ENCODE measurements at places on chromosomes 3 and 15.

- DNase-seq, result no peak
Observed at GRCh38 chr3:8557298-8557697, 55.7 kb downstream of the LMCD1 start.

DNA sequence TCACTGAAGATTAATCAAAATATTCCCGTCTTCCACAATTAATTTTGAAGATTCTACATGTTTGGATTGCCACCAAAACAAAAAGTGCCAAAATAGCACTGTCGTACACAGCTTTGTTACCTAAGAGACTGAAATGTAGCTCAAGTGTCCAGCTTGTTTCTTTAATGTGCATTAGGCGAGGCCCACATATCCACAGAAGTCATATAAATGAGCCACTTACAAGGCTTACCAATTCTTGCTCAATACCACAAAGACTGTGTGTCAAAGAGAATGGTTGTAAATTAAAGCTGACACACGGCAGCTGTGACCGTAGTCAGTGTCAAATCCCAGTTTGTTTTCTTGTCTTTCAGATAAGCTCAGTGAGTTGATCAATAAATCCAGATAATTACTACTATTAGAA, 639.4 kb upstream of the TBL1XR1 start:
- DNase-seq, result no peak

DNA sequence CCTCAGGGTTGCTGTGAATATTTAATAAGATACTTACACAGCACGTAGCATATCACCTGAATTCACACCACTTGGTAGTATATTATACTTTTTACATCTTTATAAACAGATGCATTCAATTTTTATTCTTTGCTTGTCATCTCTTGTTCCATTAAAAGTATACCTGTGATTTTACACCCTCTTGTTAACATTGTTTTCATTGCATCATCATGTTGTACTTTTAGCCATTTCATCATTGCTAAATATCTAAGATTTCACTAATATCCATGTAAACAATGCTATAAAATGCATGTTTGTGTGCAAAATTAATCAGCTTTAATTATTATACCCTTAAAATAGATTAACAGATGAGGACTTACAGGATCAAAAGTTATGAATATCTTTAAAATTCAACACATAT, 155.3 kb downstream of the MEX3B start:
- no peak for DNase-seq

- no peak for DNase-seq
Observed at GRCh38 chr3:156180077-156180476, 59.7 kb downstream of the KCNAB1 start.

- no peak for DNase-seq
Observed at GRCh38 chr3:39533226-39533625, 65.7 kb downstream of the MOBP start.

- no peak for DNase-seq
Observed at GRCh38 chr15:88739541-88739940, 63.7 kb upstream of the ACAN start.

DNA sequence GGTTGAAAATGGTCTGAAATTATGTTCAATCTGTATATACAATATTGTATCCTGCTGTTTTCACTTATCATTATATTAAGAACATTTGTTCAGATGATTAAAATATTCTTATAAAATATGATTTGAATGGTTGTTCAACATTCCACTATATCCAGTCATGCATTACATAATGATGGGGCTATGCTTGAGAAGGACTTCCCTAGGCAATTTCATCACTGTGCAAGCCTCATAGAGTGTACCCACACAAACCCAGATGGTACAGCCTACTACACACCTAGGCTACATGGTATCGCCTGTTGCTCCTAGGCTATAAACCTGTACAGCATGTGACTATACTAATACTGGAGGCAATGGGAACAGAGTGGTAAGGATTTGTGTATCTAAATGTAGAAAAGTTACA, 30.5 kb downstream of the SLC7A14 start:
- no peak for DNase-seq

DNA sequence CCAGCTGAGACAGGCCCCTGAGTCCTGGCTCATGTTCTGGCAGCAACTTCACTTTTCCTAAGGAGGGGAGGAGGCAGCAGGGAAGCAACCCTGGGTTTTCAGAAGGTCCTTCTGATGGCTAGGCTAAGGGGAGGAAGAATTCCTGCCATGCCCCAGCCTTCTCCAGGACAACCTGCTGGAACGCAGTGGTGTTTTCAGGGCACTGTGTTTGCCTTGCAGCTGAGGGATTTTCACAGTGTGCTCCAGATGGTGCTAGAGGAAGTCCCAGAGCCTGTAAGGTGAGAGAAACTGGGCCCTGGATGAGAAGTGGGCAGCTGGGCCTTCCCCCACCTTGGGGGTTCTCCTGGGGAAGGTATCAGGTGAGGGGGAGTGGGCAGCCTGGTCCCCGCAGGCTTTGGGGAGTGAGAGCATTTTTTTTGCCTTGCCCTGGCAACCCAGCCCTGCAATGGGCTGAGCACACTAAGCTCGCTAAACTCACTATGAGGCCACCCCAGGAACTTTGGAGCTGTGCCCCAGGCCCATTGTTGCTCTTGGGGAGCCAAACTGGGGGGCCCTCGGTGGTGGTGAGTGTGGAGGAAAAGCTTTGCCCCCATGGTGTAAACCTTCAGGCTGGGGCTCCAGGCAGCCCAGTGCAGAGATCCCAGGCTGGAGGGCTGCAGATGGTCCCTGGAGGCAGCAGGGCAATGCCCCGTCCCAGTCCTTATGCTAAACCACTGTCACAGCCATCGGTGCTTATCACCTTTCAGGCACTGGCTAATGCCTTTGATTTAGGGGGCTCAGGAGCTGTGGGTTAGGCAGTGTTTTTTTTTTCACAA, 41.1 kb downstream of the ACAA1 start:
- no peak for DNase-seq

- DNase-seq, result no peak
Observed at GRCh38 chr3:57805266-57805665, 49.2 kb downstream of the SLMAP start.

- no peak for DNase-seq
Observed at GRCh38 chr3:74561881-74562280, 52.6 kb downstream of the CNTN3 start.

DNA sequence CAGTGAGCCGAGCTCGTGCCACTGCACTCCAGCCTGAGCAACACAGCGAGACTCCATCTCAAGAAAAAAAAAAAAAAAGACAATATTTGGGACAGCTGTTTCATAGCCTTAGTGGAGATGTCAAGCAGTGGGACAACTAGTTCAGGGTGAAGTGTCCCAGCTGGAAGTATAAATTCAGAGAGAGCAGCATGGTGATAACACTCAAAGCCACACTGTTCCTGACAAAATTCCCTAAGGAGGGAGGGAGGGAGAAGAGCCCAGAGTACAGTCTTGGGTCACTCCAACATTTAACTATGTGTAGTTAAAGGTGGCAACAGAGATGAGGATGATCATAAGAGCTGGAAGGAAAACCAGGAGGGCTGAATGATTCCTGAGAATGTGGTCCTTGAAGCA, 21.1 kb upstream of the IP6K2 start:
- no peak for DNase-seq

GRCh38 chr3:39407773-39408492, 1.4 kb downstream of the RPSA start:
- no peak for DNase-seq

GRCh38 chr3:20071175-20071574, 30.9 kb downstream of the KAT2B start:
- DNase-seq, result no peak

DNA sequence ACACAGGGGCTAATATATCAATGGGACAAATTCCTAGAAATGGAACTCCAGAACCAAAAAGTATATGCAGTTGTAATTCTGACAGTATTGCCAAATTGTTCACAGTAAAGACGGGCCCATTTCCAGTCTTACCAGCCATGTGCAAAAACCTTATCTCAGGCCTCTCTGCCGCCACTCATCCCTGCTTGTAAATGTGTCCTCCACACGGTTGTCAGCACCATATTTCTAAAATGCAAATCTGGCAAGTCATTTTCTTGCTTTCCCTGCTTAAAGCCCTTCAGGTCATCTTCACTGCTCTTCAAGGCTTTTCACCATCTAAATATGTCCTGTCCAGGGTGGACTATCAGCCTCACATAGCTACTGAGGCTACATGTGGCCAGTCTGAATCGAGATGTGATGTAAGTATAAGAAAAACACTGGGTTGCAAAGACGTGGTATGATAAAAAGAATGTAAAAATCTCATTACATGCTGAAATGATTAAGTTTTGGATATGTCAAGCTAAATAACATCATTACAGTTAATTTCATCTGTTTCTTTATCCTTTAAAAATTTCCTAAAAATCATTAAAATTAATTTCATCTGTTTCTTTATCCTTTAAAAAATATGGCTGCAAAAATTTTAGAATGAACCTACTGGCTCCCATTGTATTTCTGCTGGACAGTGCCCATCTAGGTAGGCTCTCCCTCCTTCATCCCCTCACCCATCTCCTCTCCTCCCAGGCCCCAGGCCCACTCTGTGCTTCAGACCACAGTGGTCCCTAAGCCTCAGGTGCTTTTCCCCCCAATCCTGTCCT, 980 bp downstream of the PARP9 start:
- no peak for DNase-seq

DNA sequence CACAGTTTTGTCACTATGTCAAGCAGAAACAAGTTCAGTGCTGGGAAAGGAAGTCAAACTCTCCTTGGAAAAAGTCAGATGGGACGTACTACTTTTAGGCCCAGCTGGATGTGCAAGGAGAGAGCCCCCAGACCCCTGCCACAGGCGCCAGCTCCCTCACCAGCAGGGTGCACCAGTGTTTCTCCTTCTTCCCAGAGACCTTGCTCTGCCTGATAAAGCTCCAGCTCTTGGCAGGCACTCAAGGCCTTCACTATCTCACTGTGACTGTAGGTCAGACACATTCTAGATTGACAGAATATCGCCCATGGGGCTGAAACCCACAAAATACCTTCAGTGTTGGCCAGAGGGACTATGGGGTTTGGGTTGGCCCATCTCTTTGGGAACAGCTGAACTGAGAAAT, 54.8 kb upstream of the CHRNB4 start:
- no peak for DNase-seq

- no peak for DNase-seq
Observed at GRCh38 chr15:101029971-101030661, 111.0 kb downstream of the LRRK1 start.

- no peak for DNase-seq
Observed at GRCh38 chr3:157190380-157190872, 30.5 kb upstream of the CCNL1 start.

DNA sequence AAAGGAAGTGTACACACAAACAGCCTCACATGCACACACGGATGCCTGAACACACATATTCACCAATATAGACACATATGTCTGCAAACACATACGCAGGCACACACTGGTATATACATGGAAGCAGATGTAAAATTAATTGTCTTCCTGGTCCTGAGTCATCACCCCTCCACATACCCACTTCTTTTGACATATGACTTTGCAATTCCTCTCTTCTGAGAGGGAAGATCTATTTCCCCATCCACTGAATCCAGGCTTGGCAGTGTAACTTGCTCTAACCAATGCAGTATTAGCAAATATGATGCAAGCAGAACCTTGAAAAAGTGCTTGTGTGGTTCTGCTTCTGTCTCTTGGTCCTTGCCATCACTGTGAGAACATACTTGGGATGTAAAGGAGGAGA, 76.8 kb upstream of the HRH1 start:
- no peak for DNase-seq

DNA sequence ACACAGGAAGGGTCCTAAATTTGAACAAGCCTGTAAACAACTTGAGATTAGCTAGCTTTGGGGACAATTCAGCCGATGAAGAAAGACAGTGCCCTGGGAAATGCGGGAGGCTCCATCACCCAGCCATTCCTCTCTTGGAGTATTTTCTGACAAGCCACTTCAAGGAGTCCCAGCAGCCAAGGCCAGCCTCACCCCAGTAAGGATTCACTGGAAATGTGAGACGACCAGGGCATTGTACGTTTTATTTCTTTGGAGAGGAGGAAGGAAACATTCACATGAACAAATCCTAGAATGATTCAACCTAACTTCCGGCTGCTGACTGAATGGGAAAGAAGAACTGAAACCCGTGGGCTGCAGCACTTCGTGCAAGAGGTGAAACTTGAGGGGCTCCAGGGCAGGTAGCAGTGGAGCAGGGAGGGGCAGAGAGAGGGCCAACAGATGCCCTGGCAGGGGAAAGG, 116.4 kb upstream of the ARHGEF3 start:
- DNase-seq, result no peak

- no peak for DNase-seq
Observed at GRCh38 chr15:63231206-63231605, 41.8 kb downstream of the RAB8B start.

DNA sequence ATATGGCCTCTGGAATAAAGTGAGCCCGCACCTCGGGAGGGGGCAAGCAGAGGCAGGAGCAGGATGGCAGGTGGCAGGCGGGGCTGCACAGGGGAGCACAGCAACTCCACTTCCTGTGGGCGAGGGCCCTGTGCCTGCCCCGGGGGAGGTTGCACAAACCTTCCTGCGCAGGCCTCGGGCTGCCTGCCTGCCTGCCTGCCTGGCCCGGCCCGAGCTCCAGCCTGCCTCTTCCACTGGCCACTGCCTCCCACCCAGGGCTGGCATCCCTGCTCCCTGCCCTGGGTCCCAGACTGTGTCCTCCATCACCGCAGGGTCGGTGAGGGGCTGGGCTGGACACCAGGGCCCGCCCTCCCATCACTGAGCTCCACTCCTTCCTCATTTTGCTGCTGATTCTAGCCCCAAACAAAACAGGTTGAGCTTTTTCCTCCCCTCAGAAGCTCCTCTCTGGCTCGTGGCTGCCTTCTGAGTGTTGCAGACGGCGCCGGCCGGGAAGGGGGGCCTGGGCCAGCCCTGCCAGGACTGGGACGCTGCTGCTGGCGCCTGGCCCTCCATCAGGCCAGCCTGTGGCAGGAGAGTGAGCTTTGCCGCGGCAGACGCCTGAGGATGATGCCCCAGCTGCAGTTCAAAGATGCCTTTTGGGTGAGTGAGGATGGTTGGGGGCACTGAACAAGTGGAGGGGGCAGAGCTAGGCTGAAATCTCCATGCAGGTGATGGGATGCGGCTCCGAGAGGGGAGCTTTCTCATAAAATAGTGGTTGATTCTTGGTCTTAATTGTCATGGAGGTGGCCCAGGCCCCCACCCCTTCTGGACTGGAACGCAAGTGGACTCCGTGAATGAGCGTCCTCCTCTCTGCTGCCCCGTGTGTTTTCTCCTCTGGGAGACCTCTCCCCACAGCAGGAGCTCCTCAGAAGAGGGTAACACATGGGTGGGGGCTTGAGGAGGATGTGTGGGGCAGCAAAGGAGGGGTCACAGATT, at the start of gene PSTPIP1:
TSS of gene PSTPIP1 (plus strand) at position 156 of the 975 bp plus-strand sequence. CDS start at position 604, 448 bp downstream.
- DNase-seq, result no peak

DNA sequence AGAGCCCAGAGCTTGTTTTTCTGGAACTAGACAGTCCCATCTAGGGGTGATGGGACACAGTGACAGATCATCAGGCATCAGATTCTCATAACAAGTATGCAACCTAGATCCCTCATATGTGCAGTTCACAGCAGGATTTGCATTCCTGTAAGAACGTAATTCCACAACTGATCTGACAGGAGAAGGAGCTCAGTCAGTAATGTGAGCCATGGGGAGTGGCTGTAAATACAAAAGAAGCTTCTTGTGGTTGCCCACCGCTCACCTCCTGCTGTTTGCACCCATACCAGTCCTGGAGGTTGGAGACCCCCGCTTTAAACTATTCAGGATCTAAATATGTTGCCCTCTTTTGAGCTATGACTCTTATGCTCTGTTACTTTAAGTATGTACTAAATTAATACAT, 167.3 kb downstream of the ALCAM start:
- no peak for DNase-seq

GRCh38 chr15:43492266-43492665, 690 bp downstream of the TP53BP1 start:
- no peak for DNase-seq

GRCh38 chr3:126994661-126995245, 11.8 kb downstream of the PLXNA1 start:
- no peak for DNase-seq

- no peak for DNase-seq
Observed at GRCh38 chr3:38723569-38724391, 74.3 kb upstream of the SCN5A start.
